Epithelial cell of proximal tubule (primary cell): ENCODE measurements at places on chromosomes 1 and 21. TPM values are rescaled to one million over a fixed set of nuclear protein-coding genes. Genes with fewer than 3 reads are reported as not detected.

The CEPT1 gene
- total RNA-seq = 15.0 and 27.2 TPM in 2 replicates

The TEDDM1 gene
- total RNA-seq = not detected in 2 replicates

The REN gene
- total RNA-seq = 0.12 TPM in 1 of 2 replicates, not detected in the other

The SLC9C2 gene
- not detected in 2 replicates for total RNA-seq

The NPHS2 gene
- total RNA-seq = not detected in 2 replicates

The KCNC4 gene
- total RNA-seq = 2.1 and 4.2 TPM in 2 replicates

The DRAXIN gene
- total RNA-seq = under 0.01 and 0.12 TPM in 2 replicates

The DENND2D gene
- total RNA-seq = 8.1 and 14.8 TPM in 2 replicates

The RNU1-2 gene
- total RNA-seq = under 0.01 TPM in 2 replicates

The C1orf56 gene
- 3.0 and 3.1 TPM in 2 replicates for total RNA-seq

The OPRD1 gene
- not detected in 2 replicates for total RNA-seq

The CNIH3 gene
- 1.4 and 1.9 TPM in 2 replicates for total RNA-seq

The CA6 gene
- not detected in 2 replicates for total RNA-seq

The OR2T4 gene
- not detected in 2 replicates for total RNA-seq

The NPPA gene
- not detected in 2 replicates for total RNA-seq

The S100A8 gene
- not detected in 2 replicates for total RNA-seq

The SELL gene
- total RNA-seq = not detected in 2 replicates

The MCOLN2 gene
- total RNA-seq = 2.5 and 3.5 TPM in 2 replicates

The TAS1R1 gene
- total RNA-seq = not detected in 2 replicates
